NCI-H1694 (cell line): ENCODE measurements at places on chromosomes 16 and 17.

DNA sequence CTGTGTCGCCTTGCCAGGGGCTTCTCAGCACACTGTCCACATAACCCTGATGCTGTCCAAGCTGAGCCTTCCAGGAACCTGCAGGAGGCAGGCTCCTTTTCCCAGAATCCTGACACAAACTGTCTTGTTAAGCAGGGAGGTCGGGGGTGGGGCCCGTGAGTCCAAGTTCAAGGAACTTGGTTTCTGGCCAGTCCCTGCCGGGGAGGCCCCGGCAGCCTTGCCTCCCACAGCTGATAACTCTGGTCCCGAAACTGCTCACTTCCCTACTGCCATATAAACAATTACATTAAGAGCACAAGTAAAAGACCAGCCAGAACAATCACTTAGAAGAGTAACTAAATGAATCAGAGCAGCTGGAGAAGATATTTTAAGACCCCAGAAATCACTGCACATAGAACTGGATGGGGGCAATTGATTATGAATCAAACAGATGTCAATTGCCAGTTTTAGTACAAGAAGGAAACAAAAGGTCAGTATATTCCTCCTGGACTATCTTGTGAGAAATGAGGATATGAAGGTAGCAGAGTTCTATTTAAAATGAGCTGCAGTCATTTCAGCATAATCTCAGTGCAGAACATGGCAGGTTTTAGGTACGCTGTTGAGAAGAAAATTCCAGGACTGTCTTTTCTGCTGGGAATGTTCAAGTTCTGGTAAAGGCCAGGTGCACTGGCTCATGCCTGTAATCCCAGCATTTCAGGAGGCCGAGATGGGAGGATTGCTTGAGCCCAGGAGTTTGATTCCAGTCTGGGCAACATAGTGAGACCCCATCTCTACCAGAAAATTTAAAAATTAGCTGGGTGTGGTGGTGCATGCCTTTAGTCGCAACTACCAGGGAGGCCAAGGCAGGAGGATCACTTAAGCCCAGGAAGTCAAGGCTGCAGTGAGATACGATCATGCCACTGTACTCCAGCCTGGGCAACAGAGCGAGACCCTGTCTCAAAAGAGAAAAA, 169.8 kb downstream of the PITPNC1 start:
- no peak for DNase-seq

DNA sequence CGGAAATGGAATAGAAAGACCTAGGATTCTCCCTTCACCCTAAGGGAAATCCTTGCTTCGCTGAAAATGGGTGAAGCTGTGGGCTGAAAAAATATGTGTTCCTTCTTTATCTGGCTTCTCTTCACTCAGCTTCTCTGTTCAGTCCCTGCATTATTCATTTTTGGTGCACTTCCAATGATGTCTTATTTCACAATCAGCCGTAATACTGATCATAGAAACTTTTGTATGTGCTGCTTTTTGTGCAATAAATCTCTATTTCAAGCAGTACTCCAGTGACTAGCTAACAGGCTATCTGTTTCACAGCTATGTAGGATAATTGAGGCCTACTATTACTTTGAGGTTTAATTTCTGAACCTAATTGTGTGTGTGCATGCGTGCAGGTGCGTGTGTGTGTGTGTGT, 144.6 kb downstream of the FOXL1 start:
- DNase-seq, result no peak

DNA sequence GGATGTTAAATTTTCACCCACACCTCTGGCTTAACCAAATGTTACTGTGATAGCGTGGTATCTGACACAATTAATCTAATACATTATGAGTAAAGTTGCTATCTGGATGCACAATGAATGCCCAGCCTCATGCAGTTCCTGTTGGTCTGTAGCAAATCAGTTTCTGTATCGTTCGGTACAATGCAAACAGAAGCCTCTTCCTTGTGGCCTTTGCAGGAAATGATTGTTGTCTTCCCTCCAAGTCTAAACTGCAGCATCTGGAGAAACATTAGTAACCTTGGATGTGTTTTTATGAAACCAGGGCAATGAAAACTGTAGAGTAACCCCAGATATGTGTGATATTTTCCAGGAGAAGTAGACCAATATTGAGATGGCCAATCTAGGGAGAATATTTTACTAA, 46.8 kb downstream of the CYB561 start:
- no peak for DNase-seq

DNA sequence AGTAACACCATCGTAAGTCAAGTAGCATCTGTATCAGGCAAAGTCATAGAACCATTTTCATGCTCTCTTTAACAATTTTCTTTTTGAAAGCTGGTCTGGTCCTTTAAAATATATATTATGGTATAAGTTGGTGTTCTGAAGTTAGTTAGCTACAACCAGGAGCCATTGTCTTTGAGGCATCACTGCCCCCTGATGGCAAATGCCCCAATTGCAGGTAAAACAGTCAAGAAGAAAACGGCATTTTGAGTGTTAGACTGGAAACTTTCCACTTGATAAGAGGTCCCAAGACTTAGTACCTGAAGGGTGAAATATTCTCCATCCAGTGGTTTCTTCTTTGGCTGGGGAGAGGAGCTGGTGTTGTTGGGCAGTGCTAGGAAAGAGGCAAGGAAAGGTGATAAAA, 14.1 kb downstream of the TP53 start:
- peak; percentile 25 for DNase-seq

DNA sequence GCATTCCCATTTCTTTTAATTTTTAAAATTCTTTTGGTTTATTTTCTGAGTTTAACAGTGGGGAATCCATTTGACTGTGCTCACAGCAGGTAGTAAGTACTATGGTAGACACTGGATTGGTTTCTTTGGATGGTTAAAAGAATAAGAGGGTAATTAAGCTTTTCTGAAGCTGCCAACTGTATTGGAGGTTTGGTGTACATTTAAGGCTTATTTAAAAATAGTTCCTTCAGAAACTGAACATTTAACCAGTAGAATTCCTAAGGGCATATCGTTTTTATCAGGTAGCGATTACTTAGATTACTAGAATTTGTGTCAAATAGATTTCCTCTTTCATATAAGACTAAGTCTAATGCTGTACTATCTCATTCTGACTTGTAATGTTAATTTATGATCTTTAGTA, 162.4 kb downstream of the PPM1E start:
- no peak for DNase-seq

DNA sequence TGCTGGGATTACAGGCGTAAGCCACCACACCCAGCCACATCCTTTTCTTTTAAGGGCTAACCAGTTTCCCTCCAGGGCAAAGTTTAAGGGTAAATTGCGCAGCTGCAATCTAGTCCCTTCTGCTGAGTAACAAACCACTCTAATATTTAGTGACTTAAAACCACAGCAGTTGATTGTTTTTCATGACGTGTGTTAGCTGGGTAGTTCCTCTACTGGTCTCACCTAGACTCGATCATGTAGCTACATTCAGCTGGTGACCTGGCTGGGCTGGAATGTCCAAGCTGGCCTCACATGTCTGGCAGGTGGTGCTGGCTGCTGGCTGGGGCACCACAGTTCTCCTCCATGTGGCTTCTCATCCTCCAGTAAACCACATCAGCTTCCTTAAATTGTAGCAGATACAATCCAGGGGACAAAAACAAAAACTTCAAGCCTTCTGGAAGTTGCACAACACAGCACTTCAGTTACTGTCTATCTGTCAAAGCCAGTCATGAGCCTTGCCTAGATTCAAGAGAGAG, 75.5 kb downstream of the GPRC5B start:
- no peak for DNase-seq

DNA sequence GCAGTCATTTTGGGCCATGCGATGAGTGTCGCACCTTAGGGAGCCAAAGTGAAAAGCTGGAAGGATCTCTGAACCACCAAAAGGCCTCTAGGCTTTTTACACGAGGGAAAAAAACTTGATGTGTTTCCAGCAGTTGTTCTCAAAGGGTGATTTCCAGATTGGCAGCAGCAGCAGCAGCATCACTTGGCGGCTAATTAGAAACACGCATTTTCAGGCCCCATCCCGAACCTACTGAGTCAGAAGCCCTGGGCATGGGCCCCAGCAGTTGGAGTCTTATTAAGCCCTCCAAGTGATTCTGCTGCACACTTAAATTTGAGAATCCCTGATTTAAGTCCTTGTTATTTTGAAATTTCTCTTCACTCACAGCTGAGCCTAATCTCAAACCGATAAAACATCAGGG, 25.3 kb upstream of the PYY start:
- DNase-seq, result no peak

DNA sequence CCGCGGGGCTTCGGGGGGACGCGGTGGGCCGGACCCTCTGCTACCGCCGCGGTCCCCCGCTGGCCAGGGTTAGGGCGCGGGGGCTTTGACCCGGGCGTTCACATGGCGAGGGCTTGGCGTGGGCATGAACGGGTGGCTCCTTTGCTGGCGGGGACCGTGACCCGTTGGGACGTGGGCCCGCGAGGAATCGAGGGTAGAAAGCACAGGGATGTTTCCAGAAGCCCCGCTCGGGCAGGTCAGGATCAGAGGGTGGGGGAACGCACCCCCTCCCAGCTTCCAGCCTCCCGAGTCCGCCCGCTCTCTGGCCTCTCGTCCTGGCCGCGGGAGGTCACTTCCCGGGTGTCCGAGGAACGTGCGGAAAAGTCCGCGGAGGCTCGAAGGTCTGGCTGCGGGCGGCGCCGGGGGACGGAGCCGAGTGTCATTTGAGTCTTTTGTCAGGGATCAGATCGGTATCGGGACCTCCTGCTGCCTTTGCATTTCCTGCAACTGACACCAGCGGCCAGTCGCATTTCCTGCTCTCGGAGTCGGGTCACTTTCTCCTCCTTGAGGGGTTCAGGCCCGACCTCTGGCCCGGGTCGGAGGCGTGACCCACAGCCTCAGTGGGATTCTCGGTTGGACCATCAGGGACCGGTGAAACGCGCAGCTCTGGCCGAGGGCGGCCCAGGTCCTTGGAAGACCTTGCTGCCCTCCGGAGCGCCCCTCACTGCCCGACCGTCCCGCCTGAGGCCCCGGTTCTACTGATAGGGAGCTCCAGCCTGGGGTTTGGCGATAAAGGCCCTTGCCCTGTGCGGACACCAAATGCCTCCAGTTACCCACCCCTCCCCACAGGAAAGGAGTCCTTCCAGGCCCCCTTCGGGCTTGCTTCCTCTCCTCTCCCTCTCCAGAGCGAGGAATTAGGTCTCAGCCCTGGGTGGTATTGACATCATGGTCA, 702 bp upstream of the WNT3 start:
- DNase-seq, result no peak
